MG63 (cell line): ENCODE measurements at places on chromosomes 1 and 21. TPM values are rescaled to one million over a fixed set of nuclear protein-coding genes. Genes with fewer than 3 reads are reported as not detected.

- no peak for DNase-seq
Measured at GRCh38 chr21:42443181-42443785, 39.6 kb downstream of the UBASH3A start.

- DNase-seq: no peak
Measured at GRCh38 chr1:18528616-18529015, 47.9 kb downstream of the KLHDC7A start.

- DNase-seq: no peak
Measured at GRCh38 chr1:23422941-23423340, 1.6 kb downstream of the TCEA3 start.

DNA sequence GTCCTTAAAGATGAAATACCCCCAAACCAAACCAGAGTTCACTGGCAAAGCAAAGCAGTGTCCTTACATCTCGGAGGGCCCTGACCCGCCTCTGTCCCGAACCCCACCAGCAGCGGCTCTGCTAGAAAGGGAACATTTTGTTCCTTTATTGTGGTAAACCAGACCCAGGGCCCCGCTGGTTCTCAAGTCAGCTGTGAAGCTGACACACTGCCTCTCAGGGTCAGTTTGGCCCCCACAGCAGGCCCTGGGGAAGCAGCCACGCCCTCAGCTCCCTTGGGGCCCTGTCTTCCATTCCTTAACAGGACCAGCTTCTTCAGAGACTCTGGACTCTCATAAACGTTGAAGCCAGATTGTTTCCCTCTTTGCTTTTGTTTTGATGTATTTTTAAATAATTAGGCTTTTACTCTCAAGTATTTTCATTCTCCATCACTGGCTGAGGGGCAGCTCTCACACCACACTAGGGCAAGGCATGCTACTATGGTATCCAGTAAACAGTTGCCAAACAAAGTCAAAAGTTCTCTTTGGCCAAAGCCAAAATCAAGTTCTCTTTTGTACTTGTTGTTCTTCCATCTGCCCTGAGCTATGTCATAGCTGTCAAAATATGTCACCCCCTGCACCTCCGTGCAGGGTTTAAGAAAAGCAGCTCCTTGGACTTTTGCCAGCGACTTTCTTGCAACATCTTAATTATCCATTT is 61.1 kb upstream of the ANGPTL1 start:
- no peak for DNase-seq

LCE1F gene
- not detected in 2 replicates for total RNA-seq

ASPM gene
- 18.7 and 36.6 TPM in 2 replicates for total RNA-seq

KPNA6 gene
- total RNA-seq: 38.6 and 43.0 TPM in 2 replicates

TCEA3 gene
- not detected in 2 replicates for total RNA-seq
